Stimulated activated CD4-positive, alpha-beta T cell treated with anti-CD3 and anti-CD28 coated beads, TNF-alpha, amount 100 ng/mL, for 1 hour (primary cell): ENCODE measurements at places on chromosomes 2 and 18.

DNA sequence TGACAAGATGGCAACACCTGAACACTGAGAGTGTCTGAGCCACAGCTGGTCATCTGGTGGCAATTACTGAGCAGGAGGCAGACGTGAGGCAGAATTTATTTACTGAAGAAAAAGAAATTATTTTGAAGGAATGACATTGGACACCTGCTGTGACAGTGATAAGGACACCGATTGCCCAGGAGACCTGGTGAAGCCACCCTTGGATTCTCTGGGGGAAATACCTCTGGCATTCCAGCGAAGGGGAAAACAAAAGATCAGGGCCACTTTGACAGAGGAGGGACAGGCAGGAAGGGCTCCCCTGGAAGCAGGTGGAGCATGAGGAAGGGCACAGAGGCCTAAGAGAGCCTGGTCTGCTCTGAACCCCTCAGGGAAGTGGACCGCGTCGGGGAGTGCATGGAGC, 85.4 kb upstream of the ALPP start:
- no peak for DNase-seq

DNA sequence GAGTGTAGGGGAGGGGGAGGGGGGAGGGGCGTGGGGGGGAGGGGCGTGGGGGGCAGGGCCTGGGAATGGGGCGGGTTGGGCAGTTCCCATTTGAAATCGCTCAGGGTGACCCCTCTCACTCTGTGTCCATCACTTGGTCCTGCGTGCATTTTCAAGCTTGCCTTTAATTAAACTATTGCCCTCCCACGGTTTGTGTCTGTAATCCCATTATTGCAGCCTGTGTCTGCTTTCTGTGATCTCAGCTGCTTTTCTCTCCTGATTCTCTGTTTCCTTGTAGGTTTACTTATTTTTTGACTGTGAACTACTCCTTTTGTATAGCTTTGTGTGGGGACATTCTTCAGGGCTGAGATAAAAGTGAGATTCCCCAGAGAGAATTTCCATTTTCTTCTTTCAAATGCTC, 1.3 kb downstream of the DCDC2C start:
- DNase-seq = no peak

GRCh38 chr18:44130376-44130942, 550.2 kb upstream of the SETBP1 start:
- no peak for DNase-seq

DNA sequence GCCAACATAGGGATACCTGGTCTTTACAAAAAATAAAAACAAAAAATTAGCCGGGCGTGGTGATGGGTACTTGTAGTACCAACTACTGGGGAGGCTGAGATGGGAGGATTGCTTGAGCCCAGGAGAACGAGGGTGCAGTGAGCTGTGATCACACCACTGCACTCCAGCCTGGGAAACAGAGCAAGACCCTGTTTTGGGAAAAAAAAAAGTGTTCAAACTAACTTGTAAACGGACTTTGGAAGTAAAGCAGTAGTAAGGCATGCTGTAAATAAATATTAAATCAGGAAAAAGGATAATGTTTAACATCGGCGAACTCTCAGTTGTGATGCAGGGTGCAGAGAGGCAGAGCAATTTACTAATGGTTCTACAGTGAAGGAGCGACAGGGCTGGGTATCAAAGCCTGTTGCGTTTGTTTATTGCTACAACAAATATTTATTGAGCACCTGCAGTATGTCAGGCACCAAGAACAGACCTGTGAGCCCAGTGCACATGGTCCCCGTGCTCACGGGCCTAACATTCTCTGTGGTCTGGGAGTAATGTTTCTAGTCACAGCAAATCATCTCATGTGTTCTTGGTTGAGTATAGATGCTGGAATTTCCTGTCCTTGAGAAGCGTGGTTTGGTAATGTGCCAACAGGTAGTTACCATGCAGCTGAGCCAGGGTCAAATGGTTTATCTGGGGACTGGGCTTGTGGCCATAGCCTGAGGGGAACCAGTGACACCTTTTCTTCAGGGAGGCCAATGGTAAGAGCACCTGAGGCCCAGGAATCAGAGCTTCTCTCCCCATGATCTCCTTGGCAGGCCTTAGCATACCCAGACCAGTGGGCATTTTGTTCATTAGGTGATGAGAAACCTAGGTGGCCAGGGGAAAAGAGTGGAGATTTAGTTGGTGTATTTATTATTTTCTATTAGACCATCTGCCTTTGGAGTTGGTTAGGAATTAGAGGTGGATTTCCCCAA, 27.9 kb upstream of the GREB1 start:
- DNase-seq = no peak

DNA sequence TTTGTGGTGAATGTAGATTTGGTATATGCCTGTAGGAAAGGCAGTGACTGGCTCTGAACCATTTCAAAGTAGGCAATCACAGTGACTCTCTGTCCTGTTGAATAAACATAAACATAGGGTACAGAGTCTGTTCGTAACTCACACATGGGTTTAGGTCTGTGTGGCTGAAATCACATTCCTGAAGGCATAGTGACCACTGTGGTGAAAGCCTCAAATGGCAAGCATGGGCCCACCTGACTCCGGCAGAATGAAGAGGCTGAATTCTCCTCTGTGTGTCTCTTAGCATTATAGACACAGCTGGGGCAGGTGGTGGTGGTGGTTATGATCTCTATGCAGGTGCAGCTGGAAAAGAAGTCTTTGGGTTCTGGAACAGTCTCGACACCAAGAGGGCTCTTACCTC, 61.2 kb downstream of the ITGA6 start:
- no peak for DNase-seq

DNA sequence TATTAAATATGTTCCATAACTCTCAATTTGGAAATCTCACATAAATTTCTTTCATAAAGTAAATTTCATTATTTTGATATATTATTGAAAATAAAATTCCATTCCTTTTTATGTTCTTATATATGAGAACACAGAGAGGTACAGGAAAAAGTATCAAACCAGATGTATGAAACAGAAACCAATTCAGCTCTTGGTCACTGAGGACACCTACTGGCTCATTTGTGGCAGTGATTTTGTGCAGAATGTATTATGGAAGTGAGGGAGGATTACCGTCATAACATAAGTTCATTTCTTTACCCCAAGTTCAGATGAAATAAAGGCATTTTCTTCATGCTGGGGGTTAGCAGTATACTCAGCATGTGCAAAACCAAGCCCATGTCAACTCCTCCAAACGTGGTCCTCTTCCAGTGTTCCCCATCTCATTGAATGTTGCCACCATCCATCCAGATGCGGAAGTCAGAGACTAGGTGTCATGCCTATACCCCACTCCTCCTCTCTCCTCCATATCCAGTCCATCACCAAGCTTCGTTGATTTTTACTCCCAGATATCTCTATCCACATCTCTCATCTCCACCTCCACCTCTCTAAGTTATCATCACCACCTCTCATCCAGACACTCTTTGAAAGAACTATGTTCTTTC, 41.7 kb upstream of the MALL start:
- no peak for DNase-seq

DNA sequence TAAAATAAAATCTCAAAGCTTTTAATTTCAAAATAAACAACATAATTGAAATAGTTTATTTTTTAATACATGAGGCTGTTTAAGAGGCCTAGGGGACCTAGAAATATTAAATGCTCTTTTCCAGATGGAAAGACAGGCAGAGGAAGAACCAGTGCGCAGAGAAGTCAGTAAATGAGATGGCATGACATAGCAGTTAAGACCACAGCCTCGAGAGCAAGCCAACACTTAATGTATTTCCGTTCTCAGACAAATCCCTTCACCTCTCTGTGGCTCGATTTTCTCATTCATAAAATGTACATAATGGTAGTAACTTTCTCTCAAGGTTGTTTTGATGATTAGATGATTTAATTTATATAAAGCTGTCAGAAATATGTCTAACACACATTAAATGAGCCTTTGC, 405.1 kb upstream of the CWC22 start:
- DNase-seq = no peak

GRCh38 chr18:49371786-49372185, 88.7 kb downstream of the DYM start:
- DNase-seq = no peak

GRCh38 chr2:136874258-136874657, 108.9 kb downstream of the THSD7B start:
- DNase-seq = no peak

DNA sequence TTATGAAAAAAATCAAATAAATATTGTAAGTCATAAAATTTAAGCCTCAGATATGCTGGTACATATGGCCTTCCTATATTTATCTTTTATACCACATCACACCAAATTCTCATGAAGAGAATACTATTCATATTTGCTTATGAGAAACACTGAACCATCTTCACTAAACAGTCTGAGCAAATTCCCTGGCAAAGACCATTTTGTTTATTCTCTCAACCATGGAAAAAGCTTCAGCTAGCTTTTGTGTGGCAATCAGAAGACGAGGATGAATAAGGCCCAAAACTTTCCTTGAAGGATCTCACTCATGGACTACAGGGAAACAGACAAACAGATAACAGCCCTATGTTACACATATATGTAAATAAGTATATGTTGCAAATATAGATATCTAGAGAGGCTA, 252.1 kb downstream of the TMX3 start:
- no peak for DNase-seq

GRCh38 chr2:186919296-186919695, 70.3 kb upstream of the ZSWIM2 start:
- no peak for DNase-seq

- no peak for DNase-seq
Measured at GRCh38 chr2:25561136-25561850, 112.1 kb downstream of the DTNB start.

GRCh38 chr2:170365686-170366085, 187.7 kb downstream of the MYO3B start:
- no peak for DNase-seq

- DNase-seq = no peak
Measured at GRCh38 chr2:234330902-234331301, 166.0 kb downstream of the ARL4C start.

DNA sequence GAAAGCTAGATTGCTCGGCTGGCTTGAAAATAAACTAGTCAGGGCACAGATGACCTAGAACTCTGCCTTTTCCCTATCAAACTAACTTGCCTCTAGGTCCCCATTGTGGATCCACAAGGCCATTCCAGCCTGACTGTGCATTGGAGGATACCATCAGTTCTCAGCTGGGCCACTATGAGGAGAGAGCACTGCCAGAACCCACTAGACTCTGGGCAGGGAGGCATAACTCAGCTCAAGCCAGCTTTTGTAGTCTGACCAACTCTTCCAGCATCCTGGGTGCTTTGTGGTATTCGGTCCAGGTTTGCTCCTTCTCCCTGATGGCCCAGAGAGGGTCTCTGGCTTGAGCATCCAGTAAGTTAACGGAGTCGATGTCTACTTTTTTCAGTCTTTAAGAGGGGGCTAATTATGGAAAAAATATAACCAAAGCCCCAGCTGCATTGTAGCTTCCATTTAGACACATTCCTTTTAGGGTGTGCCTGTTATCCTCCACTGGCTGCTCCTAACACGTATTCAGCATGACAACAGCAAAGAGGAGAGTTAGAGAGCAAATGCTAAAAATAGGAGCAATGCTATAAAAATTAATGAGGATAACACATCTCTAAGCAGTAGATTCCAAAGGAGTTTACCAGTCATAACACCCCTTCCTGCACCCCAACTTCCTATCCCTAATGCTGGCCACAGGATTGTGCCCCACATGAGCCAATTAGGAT, 15.2 kb downstream of the GKN2 start:
- DNase-seq = no peak

DNA sequence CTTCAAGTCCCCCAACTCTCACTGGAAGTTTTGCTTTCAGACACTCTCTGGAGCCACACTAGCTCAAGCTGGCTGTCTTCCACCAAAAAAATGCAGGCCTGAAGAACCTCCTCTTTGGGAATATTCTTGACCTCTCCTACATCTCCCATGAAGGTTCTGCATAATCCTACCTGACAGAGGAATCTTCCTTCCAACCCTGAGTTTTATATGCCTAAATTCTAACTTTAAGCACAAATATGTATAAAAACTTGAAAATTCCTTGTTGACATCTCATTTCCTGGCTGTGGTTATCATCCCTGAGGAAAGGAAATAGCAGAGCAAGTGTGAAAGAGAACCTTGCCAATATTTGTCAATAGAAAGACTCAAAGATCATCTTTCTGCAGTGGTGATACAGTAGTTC, 249.0 kb downstream of the LPIN1 start:
- no peak for DNase-seq

DNA sequence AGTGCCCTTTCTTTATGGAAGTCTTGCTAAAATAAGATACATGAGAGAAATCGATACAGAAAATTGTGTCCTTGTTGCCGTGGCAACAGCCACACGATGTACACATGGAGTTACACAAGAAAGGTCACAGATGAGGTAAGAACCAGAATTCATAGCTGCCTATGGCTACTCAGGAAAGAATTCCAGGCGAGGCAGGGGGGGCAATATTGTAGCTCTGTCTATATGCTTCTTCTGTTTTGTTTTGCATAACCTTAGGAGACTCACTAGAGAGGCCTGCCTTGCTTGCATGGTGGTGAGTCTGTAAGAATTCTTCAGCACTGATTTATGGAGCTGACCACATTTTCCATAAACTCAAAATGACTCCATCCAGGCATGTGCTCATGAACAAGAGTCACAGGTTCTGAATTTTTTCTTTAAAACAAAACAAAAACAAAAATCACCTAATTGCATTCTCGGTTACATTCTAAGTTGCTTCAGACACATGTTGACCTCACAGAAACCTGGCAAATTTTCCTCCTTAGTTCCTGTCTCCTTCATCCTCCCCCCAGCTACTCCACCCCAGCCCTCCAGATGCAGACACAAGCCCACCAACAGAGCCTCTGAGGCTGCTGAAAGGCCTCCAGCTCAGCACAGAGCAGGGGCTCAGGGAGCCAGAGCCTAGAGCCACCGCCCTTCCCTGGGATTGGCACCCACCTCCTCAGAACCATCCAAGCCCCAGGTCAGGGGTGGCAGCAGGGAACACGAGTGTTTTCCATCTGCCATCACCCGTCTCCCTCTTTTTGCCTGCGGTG, 183.5 kb downstream of the ANTXR1 start:
- no peak for DNase-seq

GRCh38 chr2:127014630-127015029, 92.3 kb downstream of the BIN1 start:
- no peak for DNase-seq

DNA sequence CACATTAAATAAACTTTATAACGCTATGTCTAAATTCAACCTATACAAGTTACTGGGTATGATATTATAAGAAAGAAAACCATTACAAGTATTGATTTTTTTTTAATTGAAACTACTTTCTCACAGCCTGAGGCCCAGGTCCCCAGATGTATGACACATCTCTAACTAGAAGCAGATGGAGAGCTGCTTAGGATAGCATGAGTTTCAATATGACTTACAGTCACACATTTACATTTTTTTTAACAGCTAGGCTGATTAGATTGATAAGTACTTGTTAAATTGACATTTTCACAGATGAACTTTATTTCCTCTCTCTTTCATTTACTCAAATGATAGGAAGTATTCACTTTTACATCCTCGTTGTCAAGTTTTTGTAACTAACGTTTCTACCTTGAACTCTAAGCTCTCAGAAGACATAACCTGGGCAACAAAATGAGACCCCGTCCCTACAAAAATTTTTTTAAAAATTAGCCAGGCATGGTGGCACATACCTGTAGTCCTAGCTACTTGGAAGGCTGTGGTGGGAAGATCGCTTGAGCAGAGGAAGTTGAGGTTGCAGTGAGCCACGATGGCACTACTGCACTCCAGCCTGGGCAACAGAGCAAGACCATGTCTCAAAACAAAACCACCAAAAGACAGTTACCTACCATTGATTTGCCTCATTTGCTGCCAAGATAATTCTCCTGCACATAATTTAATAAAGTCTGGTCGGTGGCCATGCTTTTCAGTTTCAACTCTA, 52.4 kb downstream of the STK39 start:
- no peak for DNase-seq
